ENCODE measurements at places on chromosomes 5 and 9.

- DNase-seq, result no peak
These were observed 37.6 kb downstream of the MAST4 start for GRCh38 chr5:66633754-66634153.

GRCh38 chr5:133796186-133796585 is 172.2 kb downstream of the C5orf15 start:
- DNase-seq, result no peak

DNA sequence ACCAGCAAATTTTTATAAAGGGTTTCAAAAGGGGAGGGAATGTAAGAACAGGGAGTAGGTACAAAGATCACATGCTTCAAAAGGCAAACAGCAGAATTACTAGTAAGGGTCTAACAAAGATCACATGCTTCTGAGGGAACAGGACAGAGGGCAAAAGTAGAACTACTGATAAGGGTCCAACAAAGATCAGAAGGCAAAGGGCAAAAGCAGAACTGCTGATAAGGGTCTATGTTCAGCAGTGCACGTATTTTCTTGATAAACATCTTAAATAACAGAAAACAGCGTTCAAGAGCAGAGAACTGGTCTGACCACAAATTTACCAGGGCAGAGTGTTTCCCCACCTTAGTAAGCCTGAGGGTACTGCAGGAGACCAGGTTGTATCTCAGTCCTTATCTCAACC is 469.5 kb upstream of the PIK3R1 start:
- DNase-seq, result no peak

DNA sequence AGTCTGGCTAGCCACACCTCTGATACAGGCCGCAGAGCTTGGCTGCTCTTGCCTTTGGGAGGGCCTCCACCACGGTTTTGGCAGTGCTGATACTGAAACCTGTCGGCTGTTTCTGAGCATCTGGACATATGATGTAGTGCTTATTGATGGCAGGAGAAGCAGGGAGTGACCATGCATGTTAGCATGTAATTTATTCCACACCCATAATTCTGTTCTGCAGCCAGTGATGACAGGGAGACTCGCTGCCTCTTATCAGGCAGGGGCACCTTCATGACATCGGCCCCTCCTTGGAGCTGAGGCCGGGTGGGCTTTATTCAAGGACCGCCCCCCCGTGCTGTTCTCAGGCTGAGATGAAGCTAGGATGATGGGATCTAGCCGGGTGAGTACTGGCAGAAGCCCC is 49.0 kb downstream of the OLFM1 start:
- no peak for DNase-seq

GRCh38 chr9:133701321-133701980 is 36.7 kb downstream of the SARDH start:
- no peak for DNase-seq

DNA sequence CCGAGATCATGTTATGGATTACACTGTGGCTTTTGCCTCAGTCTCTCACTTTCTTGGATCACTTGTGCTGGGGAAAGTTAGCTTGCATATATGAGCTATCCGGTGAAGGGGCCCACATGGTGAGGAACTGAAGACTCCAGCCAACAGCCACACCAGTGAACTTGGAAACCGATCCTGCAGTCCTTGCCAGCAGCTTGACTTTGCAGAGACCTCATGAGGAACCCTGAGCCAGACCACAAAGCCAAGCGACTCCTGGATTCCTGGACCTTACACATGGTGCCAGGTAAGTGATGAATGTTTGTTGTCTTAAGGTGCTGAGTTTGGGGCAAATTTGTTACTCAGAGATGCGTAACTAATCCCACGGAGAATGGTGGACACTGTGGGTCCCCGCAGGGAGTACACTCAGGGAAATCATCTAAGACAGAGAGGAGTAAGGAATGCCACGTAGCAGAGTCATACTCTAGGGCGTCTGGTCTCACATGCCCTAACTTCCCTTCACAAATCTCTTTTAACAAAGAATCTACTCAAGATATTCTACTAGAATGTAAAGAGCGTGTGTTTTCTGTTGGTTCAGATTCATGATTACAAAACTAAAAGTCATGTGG is 76.5 kb upstream of the PJA2 start:
- no peak for DNase-seq

- no peak for DNase-seq
These were observed 196.9 kb downstream of the VPS13A start for GRCh38 chr9:77374266-77374665.

DNA sequence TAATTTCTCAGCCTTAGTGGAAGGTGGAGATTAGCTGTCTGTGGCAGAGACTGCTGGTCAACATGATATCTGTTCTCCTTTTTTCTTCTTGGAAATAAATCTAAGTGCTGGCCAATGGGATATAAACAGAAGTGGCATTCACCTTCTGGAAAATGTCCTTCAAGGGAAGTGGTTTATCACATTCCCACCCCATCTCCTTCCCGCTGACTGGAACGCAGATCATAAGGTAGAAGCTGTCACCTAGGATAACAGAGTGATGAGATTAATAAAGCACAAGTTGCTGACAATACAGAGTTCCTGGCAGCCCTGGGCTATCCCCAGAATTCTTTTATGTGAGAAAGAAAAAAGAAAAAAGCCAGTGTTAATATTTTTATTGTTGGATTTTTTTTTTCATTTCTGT is 109.7 kb upstream of the OSMR start:
- DNase-seq, result no peak

DNA sequence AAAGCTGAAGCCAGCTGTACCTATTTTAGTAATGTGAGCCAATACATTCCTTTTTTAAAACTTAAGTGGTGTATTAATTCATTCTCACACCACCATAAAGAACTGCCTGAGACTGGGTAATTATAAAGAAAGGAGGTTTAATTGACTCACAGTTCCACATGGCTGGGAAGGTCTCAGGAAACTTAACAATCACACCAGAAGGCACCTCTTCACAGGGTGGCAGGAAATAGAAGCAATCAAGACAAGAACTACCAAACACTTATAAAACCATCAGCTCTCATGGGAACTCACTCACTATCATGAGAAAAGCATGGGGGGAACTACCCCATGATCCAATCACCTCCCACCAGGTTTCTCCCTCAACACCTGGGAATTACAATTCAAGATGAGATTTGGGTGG is 21.0 kb downstream of the ESM1 start:
- DNase-seq, result no peak

DNA sequence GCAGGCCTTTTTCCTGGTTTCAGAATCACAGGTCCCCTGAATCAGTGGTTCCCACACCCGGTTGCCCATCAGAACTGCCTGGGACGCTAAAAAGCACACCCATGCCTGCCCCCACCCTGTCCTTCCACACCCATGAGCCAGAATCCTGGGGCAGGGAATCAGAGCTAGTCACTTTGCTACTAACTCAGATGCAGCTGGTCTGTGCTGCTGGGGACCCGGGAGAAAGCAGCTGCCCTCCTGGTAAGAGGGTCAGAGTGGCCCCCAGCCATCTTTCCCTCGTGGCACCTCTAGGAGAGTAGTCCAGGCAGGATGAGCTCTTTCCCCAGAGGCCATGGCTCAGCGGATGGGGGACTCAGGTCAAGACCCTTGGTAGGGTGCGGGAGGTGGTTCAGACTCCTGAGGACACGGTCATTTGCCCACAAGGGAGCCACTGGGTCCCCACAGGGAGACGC is 11.3 kb upstream of the NUP214 start:
- DNase-seq, result no peak

GRCh38 chr5:57179262-57180200 is 5.7 kb downstream of the GPBP1 start:
- no peak for DNase-seq

DNA sequence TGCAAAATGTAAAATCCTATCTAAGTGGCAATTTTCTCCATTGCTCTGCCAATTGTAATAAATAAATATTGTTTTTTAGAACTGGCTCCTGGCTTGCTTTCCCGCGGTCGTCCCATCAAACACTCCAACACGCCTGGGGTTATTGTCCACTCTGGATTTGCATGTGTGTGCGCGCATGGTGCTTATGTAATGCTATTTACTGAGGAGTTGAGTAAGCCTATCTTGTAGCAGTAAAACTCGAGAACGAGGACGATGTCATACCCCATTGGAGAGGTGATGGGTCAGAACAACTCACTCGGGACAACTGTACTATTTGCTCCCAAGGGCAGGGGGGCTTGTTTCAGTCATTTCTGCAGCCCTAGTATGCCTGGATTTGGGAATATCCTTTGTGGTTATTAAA is 220.9 kb downstream of the PAX5 start:
- no peak for DNase-seq

DNA sequence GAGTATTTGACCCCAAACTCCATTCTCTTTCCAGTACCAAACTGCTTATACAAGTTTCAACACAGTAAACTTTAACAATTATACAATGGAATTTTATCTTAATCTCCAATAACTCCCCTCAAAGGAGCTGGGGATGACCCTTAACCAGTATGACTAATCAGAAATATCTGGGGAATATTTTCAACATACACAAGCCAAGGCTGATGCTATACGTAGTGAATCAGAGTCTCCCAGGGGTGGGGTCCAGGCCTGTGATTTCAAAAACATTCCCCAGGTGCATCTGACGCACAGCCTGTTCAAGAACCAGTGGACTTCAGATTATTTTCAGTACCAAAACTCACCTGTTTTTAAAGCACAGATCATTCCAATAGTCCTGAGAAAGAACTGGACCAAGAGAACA is 11.8 kb upstream of the SEMA5A start:
- DNase-seq, result no peak

DNA sequence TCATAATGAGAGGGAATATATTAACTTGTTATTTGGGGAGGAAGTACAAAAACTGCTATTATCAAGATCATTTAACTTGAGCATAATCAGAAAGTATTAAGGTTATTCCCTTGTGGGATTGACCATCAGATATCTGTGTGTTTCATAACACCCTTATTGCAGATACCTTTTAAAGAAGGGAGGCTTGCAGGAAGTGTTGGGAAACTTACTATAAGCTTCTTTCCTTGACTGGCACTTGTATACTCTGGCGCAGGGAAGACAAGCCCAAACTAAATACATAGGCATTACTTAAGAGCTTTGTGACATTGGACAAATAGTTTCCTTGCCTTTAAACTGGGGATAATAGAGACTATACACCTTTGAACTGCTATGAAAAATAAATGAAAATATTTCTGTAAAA is 50.9 kb downstream of the PIK3R1 start:
- DNase-seq, result no peak

DNA sequence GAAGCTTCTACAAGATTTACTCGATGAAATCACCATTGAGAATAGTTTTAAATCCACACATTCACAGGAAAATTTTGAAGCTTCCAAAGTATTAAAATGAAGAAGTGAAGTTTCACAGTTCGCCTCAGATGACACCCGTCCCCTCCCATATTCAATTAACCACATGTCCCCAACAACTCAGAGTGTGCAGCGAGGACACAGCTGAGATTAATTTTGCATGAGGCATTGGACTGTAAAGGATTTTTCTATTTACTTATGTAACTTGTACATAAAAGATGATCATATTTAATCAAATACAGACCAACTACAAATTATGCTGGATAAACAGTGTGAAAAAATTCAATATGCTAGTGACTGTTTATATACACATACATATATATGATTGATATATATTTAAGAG is 84.7 kb upstream of the OLFM1 start:
- no peak for DNase-seq

DNA sequence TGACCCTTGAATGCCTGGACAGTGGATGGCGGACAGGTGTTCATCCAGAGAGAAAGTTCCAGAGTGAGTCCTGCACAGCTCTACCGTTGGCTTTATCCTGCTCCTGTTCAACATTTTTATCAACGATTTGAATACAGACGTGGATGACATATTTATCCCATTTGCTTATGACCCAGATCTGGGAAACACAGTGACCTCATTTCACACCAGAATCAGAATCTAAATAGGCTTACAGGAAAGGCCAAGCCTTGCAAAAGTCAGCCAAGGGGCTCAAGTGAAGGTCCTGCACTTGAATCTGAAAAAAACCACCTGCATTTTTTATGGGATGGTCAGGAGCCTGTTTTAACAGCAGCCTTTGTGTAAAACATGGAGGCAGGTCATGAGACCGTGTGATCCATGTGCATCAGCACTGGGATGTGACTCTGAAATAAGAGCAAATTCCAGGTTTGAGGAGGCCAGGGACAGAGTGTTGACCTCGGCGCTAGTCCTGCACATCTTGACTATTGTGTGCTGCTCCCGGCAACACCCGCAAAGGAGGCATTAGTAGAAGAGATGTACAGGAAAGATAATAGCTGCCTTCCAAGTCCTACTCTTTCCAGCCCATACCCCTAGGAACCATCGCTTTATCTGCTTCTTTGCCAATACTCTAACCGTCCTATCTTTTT is 18.5 kb downstream of the PDZD2 start:
- no peak for DNase-seq

DNA sequence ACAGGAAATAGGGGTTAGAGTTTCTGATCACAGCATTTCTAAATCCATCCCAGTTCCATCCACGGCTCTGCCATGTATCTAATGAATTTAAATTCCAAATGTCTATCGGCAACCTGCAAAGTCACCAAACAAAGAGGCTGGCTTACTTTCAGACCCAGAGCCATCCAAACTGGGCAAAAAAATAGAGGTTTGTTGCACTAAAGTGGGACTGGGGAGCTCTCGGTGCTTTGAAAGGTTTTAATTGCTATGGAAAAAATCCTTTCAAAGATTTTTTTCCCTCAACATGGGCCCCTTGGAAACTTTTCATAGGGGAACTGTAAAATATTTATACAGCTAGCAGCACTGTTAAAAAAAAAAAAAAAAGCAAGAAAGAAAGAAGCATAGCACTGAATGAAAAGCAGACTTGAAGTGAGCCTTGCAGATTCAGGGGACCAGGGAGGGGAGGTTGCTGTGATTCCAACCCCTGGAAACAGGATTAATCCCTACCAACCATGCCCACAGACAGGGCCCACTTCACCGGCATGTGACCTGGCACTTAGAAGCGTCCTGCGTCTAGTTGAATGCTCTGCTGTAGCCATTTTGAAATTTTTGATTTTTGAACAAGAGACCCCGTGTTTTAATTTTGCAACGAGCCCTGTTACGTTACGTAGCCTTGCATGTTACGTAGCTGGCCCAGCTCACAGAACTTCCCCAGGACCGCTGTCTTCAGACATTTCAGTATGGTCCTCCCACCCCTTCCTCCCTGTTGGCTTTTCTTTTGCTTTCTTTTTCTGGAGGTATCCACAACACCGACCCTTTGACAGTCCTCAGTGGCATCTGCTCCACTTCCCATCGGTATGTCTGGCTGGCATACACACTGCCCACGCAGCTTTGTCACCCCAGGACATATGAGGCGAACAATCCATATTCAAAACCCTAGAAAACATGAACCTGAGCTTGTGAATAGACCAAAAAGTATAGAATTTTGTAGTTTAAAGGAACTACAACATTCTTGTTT is 105.3 kb upstream of the NFIB start:
- no peak for DNase-seq

Measured in CD4-positive, alpha-beta T cell treated with Interleukin-4 for 4 hours (primary cell).